Activated CD4-positive, alpha-beta T cell treated with anti-CD3 and anti-CD28 coated beads, Interleukin-2, Interleukin-6, amounts not matched to agents 100 ng/mL and 50 ng/mL, durations not matched to agents 16 hours and 8 hours (primary cell): ENCODE measurements at places on chromosomes 11 and 22.

DNA sequence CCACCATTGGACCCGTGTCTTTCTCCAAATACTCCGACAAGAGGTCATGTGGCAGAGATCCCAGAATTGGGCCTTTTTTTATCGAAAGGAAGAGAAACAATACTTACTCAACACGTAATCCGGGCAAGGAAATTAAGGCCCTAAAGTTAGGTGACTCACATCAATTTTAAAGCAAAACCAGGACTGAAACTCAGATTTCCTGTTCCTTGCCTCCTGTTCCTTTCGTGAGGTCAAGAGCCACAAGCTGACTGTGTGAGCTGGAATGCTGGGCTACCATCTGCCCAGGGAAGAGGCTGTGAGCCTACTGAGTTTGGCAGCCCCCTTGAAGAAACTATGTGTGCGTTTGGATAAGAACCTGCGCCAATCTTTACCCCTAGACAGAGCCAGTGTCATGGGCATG is 27.1 kb upstream of the MRGPRX2 start:
- DNase-seq: no peak

- no peak for DNase-seq
Observed at GRCh38 chr22:41397143-41397811, 15.5 kb downstream of the TEF start.

GRCh38 chr11:82823647-82824619 is 76.3 kb downstream of the PRCP start:
- no peak for DNase-seq

GRCh38 chr22:38608992-38609750 is 39.2 kb upstream of the DMC1 start:
- no peak for DNase-seq

GRCh38 chr11:66559866-66560676 is 8.3 kb downstream of the CTSF start:
- no peak for DNase-seq

DNA sequence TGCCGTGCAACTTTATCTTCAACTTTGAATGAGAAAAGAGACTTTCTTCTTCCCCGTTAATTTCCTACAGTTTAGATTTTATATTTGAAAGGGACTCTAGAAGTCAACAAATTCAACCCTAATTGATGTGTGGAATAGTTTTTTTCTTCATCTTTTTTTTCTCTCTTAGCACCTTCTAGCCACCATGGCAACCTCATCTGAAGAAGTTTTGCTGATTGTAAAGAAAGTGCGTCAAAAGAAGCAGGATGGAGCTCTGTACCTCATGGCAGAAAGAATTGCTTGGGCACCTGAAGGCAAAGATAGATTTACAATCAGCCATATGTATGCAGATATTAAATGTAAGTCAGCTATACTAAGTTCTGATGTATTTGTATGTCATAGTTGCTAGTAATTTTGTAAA is 10.5 kb downstream of the GTF2H1 start:
- no peak for DNase-seq

- no peak for DNase-seq
Observed at GRCh38 chr11:2525166-2525861, 80.5 kb downstream of the KCNQ1 start.

GRCh38 chr22:19891317-19892256 is 36.9 kb upstream of the GNB1L start:
- DNase-seq: peak; percentile 83

- no peak for DNase-seq
Observed at GRCh38 chr11:86579406-86579731, 93.0 kb downstream of the ME3 start.

DNA sequence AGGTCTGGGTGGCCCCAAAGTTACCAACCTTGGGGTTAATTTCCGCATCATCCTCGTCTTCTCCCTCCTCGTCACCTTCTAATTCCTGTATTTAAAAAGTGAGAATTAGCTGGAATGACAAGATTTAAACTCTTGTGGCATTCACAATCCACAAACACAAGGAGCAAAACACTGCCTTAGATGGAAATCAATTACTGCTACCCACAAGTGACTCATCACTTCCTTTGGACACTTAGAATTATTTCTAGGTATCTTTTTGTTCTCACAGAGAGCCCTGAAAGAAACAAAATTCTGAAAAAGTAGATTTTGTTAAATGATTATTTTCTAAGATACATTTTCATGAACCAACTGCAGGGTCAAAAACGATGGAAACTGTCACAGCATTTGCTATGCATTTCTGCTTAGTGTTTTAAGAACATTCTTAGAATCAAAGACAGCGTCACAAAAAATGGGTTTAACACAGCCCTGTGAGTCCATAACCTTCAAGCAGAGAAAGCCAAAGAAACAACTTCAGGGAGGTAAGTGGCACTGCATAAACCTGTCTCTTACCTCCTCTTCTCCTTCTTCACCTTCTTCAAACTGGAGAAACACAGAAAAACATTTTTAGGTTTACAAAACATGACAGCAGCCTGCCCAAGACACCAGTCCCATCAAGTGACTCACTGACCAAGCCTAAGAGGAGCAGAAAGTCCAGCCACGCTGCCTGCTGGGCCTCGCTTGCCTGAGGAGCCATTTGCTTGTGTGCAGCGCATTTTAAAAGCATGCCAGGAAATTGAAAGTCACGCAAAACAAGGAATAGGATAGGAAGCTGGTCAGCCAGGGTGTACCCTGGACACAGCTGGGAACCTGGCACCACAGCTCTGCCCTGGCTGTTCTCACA is 22.3 kb upstream of the PHLDA2 start:
- DNase-seq: no peak

DNA sequence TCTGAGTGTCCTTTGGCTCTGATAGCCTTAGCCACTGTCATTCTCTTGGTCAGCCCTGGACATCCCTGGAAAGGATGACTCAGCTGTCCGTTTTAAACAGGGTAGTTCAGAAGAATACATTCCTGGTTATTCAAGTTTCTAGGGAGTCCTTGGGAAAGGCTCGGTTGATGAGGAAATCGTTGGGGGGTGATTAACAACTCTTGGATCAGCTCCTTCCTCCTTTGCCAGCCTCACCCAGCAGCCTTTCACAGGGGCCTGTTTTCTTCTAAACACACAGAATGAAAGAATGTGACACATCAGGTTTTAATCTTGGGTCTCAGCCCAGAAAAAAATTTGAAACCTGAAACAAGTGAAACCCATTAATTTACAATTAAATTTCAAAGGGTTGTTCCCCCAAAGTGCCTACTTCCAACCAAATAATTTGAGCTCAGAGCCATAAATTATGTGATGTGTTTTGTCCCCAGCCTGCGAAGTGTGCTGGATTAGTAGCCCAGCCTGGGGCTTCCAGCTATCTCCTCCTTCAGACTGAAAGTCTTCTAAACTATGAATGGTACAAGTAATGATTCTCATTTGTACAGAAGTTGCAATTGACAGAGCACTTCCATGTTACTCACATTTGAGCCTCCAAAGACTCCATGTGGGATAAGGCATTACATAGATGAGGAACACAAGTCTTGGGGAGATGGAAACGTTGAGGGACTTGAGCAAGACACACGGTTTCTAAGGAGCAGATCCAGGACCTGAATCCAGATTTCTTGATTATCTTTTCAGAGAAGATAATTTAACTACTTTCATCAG is 19.3 kb upstream of the MRGPRX2 start:
- DNase-seq: no peak

DNA sequence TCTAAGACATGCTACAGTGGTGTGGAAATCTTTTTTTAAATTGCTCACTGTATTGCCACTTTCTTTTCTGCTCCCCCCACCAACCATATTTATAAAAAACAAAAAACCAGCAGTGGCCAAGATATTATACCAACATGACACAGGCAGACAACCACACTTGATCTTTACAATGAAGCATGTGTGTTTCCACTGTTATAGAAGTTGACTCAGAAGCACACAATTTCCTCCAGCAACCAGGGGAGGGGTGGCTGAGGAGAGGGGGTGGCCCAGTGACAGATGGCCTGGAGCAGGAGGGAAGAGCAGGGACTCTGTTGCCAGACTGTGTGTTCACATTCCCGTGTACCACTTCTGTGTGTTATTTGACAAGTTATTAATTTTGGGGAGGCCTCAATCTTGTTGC is 14.8 kb downstream of the CD59 start:
- DNase-seq: peak; percentile 42

- peak; percentile 55 for DNase-seq
Observed at GRCh38 chr11:9568854-9569587, 4.4 kb upstream of the WEE1 start.

DNA sequence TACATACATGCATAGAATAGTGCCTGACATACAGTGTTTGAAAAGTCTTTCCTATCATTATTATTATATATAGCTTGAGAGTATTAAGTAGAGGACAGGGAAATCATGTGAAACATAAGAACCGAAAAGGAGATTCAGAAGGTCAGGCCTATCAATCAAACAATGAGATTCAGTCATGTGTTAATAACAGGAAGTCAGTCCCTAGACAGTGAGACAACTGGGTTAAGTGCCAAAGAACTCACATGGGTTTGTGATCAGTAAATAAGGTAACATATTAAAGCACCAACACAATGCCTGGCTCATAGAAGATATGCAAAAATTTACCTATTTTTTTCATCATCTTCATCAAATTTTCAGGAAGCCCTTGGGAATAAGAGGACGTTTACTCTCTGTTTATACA is 174.3 kb upstream of the FAT3 start:
- DNase-seq: no peak

GRCh38 chr22:49090061-49090852 is 737.4 kb downstream of the BRD1 start:
- no peak for DNase-seq

DNA sequence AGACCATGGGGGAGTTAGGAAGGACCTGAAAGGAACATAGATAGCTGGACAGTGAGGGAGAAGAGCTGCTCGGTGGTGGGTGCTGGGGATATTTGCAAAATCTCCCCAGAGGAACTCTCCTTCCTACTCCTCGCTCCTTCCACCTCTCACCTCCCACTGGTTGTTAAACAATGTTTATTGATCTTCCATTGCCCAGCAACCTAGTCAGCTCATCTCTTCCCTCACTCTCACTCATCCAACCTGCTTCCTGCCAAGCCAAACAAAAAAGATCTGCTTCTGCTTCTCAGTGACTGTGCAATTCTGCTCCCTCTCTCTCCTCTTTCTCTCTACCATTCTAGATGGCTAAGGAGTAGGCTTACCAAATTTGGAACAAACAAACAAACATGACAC is 115.0 kb downstream of the SLC1A2 start:
- DNase-seq: no peak

DNA sequence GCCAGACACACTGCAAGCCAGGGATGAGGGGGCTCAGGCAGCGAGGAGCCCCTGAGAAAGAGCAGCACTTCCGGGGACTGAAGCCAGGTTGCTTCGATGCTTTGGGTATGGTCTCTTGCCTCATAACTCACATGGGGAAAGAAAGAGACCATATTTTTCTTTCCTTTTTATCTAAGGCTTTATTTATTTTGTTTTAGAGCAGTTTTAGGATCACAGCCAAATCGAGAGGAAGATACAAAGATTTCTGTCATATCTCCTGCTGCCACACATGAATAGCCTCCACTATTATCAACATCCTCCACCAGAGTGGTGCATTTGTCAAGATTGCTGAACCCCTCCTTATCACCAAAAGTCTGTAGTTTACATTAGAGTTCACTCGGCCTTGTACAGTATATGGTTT is 24.3 kb upstream of the ADSL start:
- DNase-seq: no peak

- DNase-seq: peak; percentile 51
Observed at GRCh38 chr11:131748151-131749050, 378.0 kb downstream of the NTM start.

DNA sequence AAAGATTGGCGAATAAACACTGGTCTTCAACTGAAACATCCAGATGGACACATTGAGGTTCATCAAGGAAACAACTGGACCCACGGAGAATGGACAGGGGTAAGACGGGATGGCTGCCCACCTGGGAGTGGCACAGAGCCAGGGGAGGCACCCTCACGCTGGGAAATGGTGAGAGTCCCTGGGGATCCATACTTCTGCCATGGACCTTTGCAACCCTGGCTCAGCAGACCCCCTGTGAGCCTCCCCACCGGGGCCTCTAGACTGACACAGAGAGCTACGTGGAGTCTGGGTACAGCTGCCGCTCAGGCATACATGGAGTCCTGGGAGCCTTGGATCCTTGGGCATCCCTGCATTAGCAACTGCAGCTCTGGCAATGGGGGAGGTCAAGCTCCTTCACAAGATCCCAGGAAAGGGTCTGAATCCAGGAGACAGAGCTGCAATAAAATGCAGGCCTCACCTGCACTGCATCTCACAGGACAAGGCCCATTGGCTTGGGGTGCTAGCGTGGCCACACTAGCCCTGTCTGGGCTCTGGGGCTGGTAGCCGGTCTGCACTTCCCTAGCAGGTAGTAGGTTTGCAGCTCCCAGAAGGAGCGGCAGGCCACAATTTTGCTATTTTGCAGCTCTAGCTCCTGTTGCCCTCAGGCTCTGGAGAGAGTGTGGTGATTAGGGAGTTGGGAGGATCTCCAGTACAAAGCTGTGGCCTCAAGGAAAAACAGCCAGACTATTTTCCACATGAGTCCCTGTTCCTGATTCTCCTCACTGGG is 496.4 kb upstream of the LRRC4C start:
- DNase-seq: no peak

- DNase-seq: no peak
Observed at GRCh38 chr22:49429066-49429465, 398.6 kb downstream of the BRD1 start.

DNA sequence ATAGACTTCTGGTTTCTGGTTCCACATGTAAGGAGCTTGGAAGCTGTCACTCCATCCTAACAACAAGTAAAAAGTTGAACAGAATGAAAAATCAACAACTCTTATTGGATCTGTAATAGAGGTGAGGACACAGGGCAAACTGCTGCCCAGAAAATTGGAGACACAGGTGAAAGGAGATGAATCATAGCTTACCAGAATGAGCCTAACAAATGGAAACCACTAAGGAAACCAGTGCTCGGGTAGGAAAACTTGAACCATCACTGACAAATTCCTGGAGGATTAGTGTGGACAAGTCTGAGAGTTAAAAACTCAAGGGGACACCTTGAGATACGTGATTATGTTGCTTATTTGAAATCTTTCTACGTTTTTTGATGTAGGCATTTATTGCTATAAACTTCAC is 52.1 kb downstream of the GDPD4 start:
- no peak for DNase-seq

GRCh38 chr11:107821199-107821927 is 37.2 kb downstream of the SLC35F2 start:
- DNase-seq: no peak

DNA sequence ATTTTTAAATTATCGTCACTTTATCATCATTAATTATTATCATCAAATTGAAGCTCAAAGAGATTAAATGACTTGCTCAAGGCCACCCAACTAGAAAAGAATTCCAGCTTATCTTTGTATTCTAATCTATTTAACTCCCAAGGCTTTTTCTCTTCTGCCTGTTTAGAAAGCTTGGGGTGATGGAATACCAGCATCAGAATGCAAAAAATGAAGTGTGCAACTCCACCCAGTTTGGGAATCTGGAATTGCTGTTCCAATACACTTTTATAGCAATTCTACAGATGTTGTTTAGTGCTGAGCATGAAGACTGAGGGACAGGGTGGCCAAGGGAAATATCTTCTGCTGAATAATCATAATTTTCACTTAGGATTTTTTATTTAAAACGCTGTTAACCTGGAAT is 97.2 kb upstream of the FIBIN start:
- DNase-seq: no peak

- no peak for DNase-seq
Observed at GRCh38 chr11:105153392-105153791, 13.8 kb upstream of the CARD18 start.
